K562 (cell line): ENCODE measurements at places on chromosomes 4 and X. TPM values are rescaled to one million over a fixed set of nuclear protein-coding genes. Genes with fewer than 3 reads are reported as not detected.

- no peak for DNase-seq
- no peaks in the 10 kb centered on the region for H3K4me1 ChIP-seq
- H3K4me3 ChIP-seq = no peak overlapping the region
- H3K27me3 ChIP-seq = no peaks in the 10 kb centered on the region
- no peaks in the 10 kb centered on the region for H3K36me3 ChIP-seq
These were observed 207.6 kb upstream of the NR3C2 start for GRCh38 chr4:148649652-148650331.

Gene CT45A1
- 2.7 and 3.1 TPM in 2 replicates for total RNA-seq

Gene RBM47
- total RNA-seq = 6.4 and 8.9 TPM in 2 replicates

GRCh38 chrX:41236629-41237028 lies 97.3 kb upstream of the DDX3X start:
- H3K4me1 ChIP-seq = no peaks in the 10 kb centered on the region
- H3K27ac ChIP-seq = no peak overlapping the region
- peaks cover 18% of the 10 kb centered on the region; the same call in 2 of the 3 replicates for H3K36me3 ChIP-seq

DNA sequence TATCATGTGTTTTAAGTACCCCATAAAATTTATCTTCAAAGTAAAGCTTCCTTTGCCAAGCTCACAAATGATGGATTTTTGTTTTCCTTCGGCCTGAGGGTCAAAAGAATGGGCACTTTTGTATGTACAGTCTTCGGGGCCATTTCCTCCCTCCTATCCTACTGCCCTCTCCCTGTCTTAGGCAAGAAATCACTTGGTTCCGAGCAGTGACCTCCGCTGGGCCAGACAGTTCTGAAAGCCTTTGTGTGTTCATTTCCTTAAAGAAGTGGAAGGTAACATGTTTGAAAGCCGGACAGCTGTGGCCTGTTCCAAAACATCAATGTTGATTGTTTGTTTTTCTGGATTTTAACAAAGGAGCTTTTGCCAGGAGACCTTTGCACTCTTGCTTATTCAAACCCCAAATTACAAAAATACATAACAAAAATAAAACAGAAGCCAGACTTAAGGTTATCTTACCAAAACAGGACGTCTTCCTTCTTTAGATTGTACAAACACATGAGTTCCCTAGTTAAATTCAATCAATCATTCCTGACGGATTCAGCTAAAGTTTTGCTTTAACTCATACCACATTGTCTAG lies 110.6 kb upstream of the LIMCH1 start:
- no peak overlapping the region for H3K27ac ChIP-seq
- no peak overlapping the region for H3K4me3 ChIP-seq
- DNase-seq = no peak
- no peaks in the 10 kb centered on the region for H3K4me1 ChIP-seq

Gene IGSF1
- total RNA-seq = 1.0 and 1.1 TPM in 2 replicates

Gene USP51
- total RNA-seq = 1.8 and 2.0 TPM in 2 replicates

DNA sequence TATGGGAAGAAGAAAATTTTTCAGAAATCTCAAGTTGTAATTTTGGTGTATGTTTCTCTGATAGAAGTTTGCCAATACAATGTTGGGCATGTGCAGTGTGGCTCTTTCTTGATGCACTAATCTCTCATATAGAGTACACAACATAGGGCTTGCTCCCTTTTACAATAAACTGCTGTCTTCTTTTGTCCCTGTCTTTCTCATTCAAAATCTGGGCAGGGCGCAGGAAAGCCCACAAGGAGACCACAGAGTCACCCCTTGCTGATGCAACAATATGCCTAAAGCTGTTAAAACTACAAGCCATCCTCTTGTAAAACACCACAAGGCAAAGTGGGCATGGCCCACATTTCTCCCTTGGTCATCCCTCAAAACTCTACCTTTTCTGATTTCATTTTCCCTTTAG lies 63.4 kb upstream of the TBC1D9 start:
- H3K36me3 ChIP-seq = no peaks in the 10 kb centered on the region
- no peak overlapping the region for H3K4me3 ChIP-seq
- H3K4me1 ChIP-seq = no peaks in the 10 kb centered on the region
- no peak for DNase-seq

Gene MOSPD2
- total RNA-seq = 8.1 and 9.2 TPM in 2 replicates
